ENCODE measurements at places on chromosomes 16 and 17.

- no peak for DNase-seq
Measured at GRCh38 chr17:67837965-67838364, 12.7 kb downstream of the BPTF start.

- no peak for DNase-seq
Measured at GRCh38 chr17:78356101-78356713, 3.7 kb downstream of the SOCS3 start.

DNA sequence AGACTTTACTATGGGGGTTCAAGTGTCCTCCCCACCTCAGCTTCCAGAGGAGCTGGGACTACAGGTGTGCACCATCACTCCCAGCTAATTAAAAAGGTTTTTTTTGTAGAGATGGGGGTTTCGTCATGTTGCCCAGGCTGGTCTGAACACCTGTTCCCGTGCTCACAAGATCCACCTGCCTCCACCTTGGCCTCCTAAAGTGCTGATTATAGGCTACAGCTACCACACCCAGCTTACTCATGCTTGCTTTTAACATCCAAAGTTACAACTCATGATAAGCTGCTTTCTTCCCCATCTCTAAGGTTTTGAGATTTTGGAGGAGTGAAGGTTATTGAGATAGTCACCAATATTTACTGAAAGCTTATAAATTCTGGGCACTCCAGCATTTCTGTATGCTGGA lies 2.6 kb downstream of the NUP88 start:
- no peak for DNase-seq

- DNase-seq: no peak
Measured at GRCh38 chr17:75270966-75271232, at the start of gene MIF4GD. MIF4GD (minus strand) TSS chr17:75271231; CDS start chr17:75270195, 1,036 bp downstream.

DNA sequence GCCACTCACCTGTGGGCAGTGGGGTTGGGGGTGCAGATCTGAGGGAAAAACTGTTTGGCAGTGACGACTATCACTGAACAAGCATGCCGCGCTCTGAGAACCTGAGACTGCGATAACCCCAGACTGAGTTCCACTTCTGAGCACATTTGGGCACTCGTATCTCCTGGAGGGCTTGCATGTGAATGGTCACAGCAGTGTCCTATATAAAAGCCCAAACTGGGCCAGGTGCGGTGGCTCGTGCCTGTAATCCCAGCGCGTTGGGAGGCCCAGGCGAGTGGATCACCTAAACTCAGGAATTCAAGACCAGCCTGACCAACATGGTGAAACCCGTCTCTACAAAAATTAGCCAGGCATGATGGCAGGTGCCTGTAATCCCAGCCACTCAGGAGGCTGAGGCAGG lies 18.7 kb downstream of the ATP2C2 start:
- DNase-seq: no peak

DNA sequence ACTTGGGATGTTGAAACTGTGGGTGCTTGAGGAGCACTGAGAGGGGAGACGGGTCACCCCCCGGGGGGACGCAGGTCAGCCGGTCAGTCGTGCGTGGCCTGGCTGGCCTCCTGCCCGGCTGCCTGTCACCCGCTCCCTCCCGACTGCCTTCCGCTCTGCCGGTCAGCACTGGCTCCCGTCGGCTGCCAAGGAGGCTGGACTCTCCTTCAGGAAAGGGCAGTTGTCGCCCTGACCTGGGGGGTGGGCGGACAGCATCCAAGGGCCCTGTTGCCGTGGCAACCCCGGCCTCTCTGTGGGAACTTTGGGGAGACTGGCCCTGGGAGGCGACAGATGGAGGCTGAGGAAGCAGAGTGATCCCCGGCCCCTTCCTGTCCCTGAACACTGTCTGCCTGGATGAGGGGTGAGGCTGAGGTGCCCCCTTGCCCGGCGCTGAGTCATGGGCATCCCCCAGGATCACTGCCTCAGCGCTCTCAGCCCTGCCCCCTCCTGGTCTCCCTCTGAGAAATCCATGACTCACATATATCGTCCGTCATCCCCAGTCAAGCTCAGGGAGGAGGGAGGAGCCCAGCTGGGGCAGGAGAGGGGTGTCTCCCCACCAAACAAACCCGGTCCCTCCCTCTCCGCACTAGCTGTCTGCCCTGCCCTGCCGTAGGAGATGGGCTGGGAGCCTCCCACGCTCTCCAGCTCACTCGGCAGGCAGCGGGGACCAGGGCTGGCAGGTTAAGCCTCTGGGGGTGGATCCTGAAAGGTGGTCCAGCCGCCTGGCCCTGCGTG lies at the start of gene ADGRG1:
TSS of gene ADGRG1 (plus strand) at position 623 of the 774 bp plus-strand sequence. CDS start 21,658 bp downstream, outside the sequence.
- no peak for DNase-seq

DNA sequence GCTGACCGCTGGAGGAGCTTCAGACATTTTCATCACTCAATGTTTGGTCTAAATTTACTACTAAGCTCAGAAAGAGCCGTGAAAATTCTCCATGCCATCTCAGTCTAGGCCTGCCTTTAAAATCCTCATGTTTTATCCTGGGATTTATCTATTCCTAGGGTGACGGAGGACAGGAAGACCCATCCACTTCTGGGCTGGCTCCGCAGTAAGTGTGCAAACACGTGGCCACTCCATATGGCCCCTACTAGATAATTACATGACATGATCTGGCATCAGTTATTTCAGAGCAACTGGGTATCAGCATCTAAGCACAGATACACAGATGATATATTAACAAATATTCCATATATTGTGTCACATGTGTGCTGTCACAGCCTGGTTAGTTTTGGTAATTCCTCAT lies 77.8 kb upstream of the HS3ST4 start:
- DNase-seq: no peak

DNA sequence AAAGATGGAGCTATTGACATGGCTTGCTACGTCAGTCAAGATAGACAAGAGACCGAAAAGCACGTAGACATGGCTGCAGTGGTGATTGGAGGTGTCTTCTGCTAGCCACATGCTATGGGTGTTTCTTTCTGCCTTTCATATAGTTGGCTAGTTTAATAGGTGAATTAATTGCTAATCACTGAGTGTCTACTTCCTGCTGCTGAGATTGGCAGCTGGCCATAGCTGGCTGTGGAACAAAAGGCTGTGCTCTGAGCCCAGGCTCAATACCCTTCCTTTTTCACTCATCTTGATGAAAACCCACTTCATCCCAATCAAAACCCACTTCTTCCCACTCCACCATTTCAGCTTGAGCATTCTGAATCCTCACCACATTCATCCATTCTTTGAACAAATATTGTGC lies 221.4 kb upstream of the MAF start:
- DNase-seq: no peak

- DNase-seq: peak; percentile 81
Measured at GRCh38 chr17:63419949-63420867, 25.9 kb downstream of the CYB561 start.

DNA sequence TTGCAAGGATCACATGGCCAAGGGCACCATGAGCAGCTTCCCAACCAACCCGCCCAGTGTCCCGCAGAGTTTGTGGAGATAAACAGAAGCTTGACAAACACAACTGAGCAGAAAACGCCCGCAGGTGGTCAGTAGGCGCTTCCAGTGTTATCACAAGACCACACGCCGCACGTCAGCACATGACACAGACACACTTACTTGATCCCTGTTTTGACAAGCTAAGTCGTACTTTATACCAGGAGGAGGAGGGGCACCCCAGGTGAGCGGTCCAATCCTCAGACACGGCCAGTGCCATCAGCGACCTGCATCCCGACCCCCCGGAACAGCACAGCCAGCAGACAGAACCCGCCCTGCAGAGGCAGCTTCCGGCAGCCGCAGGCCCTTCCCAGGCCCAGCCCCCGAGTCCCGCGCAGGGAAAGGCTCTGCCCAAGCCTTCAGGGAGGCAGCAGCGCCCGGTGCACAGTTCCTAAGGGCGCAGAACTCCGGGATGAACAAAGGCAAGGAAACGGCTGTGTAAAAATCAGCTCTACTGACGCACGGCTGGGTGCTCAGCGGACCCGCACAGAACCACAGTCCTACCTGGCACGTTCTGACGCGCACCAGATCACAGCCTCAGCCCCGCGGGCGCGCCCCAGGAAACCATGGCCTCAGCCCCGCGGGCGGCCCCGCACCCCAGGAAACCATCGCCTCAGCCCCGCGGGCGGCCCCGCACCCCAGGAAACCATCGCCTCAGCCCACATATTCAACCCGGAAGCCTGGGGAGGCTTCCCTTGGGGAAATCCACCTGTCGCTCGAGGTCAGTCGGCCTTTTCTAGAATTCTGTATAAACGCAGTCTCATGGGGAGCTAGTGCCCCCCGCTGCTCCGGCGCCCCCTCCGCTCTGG lies 27.8 kb downstream of the AXIN1 start:
- DNase-seq: no peak

- no peak for DNase-seq
Measured at GRCh38 chr16:63735456-63735855, 1386.4 kb downstream of the CDH11 start.

GRCh38 chr17:57391076-57391825 lies 134.9 kb downstream of the MSI2 start:
- DNase-seq: no peak

DNA sequence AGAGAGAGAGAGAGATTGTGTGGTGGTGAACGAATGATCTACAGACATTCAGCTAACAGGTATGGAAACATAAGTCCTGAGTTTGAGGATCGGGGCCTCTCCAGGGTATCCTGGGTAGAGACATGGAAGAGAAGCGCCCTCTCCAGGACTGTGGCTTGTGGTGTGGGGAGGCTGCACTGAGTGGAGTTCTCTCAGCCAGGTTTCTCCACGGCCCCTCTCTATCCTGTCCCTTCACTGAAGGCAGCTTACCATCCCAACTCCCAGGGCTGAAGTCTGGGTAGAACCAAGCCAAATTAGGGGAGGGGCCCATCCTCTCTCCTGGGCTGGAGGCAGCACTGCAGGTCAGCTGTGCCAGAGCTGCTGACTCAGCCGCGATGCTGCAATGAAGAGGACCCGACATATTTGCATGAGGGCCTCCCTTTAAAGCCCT lies 6.2 kb downstream of the C1QL1 start:
- no peak for DNase-seq

- DNase-seq: no peak
Measured at GRCh38 chr16:69787883-69788282, 25.8 kb downstream of the WWP2 start.

DNA sequence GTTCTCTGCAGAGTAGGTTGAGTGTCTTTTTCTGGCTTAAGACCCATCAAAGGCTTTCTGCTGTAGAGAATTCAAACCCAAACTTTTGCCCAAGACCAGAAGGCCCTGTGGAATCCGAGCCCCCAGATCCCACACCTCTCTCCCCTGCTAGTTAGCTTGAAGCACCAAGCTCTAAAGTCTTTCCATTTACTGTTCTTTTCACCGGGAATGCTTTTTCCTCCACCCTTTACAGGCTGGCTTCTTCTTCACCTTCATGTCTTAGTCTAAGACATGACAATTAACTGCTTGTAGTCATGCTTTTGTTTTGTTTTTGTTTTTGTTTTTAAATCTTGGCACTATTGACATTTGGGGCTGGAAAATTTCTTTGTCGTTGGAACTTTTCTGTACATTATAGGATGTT lies 15.5 kb downstream of the HSD17B2 start:
- no peak for DNase-seq

GRCh38 chr17:77251622-77252183 lies 110.9 kb downstream of the SEC14L1 start:
- DNase-seq: no peak

DNA sequence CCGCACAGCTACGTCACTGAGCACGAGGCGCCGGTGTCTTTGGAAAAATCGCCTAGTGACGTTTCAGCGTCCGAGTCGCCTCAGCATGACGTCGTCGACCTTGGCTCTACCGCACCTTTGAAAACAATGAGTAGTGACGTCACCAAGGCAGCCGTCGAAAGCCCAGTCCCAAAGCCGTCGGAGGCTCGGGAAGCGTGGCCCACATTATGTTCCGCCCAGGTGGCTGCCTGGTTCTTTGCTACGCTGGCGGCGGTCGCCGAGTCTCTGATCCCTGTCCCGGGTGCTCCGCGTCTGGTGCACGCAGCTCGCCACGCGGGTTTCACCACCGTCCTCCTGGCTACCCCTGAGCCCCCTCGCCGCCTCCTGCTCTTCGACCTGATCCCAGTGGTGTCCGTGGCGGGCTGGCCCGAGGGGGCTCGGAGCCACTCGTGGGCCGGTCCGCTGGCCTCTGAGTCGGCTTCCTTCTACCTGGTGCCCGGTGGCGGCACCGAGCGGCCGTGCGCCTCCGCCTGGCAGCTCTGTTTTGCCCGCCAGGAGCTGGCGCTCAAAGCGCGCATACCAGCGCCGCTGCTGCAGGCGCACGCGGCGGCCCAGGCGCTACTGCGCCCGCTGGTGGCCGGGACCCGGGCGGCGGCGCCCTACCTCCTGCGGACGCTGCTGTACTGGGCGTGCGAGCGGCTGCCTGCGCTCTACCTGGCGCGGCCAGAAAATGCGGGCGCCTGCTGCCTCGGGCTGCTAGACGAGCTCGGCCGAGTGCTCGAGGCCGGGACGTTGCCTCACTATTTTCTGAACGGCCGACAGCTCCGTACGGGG lies 1.5 kb downstream of the TMEM102 start:
- DNase-seq: no peak

- no peak for DNase-seq
Measured at GRCh38 chr17:42784811-42785592, 4.6 kb downstream of the WNK4 start.

- DNase-seq: no peak
Measured at GRCh38 chr17:72363089-72363610, 242.3 kb downstream of the SOX9 start.

DNA sequence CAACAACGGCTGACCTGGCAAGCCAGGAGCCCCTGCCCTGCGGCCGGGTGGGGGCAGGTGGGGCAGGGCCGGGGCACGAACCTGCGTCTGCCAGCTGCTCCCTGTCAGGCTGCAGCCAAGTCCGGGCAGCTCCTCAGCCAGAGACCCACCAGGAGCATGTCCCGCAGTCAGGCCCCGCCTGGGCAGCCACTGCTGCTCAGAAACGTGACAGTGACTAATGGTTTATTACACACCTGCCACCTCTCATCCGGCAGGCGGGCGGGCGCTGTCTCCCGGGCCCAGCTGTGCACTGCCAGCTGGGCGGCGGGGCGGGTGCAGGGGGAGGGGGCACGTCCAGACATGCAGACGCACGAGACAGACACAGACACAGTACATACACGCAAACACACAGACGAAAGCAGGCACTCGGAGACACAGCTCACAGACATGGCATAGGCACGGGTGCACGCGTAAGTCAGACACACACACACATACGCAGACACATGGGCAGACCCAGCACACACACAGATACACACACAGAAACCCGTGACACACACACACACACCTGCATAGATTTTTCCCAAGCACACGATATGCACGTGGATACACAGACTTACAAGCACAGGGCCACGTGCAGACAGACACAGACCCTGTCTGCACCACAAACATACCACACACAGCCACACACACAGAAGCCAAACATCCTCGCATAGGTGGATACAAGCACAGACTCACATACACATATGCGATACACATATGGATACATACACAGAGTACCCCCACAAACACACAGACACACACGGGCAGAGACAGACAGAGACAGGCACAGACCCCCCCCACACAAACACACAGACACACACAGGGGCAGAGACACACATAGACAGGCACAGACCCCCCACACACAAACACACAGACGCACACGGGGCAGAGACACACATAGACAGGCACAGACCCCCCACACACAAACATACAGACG lies 248.3 kb upstream of the CIBAR2 start:
- DNase-seq: no peak

- DNase-seq: no peak
Measured at GRCh38 chr17:73768691-73769090, 124.4 kb upstream of the SDK2 start.

- no peak for DNase-seq
Measured at GRCh38 chr16:82880346-82880745, 253.6 kb downstream of the CDH13 start.

- DNase-seq: no peak
Measured at GRCh38 chr17:27622986-27623385, 8.0 kb upstream of the LGALS9 start.

- no peak for DNase-seq
Measured at GRCh38 chr17:14859542-14859941, 405.6 kb downstream of the PMP22 start.

GRCh38 chr17:36937001-36937958 lies at the start of gene LHX1:
LHX1 (plus strand) TSS chr17:36937475; CDS start chr17:36938198, 723 bp downstream.
- DNase-seq: no peak
